Mesothelial cell of epicardium (in vitro differentiated cells): ENCODE measurements at places on chromosomes 5 and 9. TPM values are rescaled to one million over a fixed set of nuclear protein-coding genes. Genes with fewer than 3 reads are reported as not detected.
A peak's percentile ranks its signal among the peaks of the same experiment; 100 is the strongest.

Gene TLX3
- total RNA-seq: not detected in 3 replicates

Gene VLDLR
- 47.8 to 50.0 TPM (median 49.6 TPM) in 3 replicates for total RNA-seq

Gene EQTN
- 0.71 to 1.4 TPM (median 1.2 TPM) in 3 replicates for total RNA-seq

Gene PCDHB4
- 7.9 to 8.6 TPM (median 8.0 TPM) in 3 replicates for total RNA-seq

Gene FSTL4
- 9.7 to 14.3 TPM (median 11.5 TPM) in 3 replicates for total RNA-seq

DNA sequence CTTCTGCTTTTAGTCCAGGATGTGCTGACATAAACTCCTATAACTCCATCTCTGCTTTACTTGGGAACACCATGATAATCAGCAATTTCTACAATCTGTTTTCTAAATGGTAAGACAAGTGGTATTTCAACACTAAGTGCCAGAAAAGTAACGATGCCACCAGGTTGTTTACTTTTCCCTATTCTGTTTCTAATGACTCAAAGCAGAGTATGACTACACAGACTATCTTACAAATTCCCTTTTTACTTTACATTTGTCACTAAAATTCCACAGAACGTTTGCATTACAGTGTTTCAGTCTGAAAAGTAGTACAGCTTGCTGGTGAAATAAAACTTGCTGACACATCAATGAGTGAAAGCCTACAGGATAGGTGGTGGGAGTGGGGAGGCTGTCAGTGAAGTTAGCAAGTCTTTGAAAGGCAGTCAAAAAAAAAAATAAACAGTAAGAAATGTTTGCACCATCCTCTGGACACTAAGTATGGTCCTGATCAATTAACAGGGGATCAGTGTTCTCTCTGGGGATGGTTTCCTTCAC is 186.5 kb downstream of the LURAP1L start:
- no peak for DNase-seq

DNA sequence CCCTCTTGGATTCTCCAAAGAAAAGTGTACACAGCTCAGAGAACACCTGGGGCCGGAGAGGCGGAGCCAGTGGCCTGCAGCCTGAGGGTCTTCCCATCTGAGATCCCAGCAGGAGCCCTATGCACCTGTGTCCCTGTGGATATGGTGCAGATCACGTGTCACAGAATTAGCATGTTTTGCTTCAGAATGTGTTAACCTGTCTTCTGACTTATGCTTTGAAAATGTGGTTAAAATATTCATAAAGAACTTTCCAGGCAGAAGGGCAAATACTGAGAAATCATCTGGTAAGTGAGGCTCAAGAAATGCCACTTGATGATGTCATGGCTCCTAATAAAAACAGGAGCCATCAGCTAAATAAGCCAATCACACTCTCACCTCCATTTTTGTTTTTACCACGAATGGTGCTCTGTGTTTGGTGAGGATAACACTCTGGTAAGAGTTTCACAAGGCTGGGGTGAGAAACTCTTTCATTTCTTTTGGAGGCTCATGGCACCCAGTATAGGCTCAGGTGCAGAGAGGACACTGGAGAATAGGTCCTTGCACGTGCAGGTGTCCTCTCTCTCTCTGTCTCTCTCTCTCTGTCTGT is 279.8 kb downstream of the FSTL4 start:
- no peak for DNase-seq

DNA sequence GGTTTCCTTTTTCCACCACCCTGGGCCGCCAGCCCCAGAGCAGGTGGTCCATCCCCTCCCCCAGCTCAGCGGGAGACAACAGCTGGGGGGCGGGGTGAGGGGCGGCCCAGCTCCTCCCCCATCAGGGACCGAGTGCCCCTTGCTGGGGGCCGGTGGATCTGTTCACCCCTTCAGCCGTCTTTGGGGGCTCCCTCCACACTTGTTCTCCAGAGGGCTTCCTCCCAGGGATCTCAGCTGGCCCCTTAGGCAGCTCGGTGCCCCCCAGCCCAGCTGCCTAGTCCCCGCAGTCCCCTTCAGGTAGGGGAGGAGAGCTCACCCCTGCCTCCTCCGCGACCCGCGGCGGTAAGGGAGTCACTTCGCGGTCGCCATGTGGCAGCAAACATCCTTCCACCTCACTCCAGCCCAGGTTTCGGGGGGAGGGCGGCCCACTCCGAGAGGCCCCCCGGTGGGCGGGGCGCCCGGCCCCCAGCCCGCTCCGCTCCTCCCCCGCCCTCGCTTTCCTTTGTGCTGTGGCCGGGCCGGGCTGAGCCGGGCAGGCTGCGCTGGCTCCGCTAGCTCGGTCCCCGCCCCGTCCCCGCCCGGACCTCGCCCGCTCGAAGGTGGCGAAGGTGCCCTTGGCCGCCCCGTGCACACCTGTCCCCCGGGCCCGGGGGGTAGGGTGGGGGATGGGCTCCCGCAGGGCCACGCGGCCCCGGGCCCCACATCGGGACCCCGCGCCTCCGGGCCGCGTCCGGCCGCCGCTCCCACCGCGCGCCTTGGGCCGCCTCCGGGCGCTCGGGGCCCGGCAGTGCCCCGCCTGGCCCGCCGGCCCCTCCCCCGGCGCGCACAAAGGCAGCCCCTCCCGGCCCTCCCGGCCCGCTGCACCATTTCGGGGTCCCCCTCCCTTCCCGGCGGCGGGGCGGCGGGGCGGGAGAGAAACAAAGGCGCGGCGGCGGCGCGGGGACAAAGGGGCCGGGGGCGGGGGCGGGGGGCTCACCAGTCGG is 683 bp downstream of the DBN1 start:
- DNase-seq: no peak

DNA sequence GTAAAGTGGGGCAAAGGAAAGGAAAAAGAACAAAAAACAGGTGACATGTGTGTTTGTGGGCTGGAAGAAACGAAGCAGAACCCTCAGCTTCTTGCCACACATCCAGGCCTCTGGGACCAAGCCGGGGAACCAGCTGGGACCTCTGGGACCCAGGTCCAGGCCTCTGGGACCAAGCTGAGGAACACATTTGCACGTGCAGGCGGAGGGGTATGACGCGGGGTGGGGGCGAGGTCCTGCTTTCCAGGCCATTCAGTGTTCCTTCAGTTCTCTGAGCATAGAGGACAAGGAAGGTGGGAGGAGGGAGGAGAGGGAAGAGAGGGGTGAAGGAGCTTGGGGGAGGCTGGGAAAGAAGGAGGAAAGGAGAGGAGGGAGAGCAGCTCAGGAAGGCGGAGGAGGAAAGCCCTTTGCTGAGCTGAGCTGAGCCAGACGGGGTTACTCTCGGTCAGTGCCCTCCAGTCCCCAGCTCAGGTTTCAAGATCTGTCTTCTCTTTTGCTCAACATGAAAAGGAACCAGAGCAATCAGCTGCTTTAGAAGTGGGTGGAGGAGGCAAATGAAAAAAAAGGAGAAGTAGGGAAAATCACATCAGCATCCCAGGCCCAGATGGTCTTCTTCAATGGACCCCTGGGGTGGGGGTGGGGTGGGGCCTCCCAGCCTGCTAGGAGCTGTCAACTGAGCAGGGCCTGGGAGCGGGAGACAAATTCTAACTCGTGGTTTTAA is 59.1 kb downstream of the ABCA1 start:
- DNase-seq: peak; percentile 69

DNA sequence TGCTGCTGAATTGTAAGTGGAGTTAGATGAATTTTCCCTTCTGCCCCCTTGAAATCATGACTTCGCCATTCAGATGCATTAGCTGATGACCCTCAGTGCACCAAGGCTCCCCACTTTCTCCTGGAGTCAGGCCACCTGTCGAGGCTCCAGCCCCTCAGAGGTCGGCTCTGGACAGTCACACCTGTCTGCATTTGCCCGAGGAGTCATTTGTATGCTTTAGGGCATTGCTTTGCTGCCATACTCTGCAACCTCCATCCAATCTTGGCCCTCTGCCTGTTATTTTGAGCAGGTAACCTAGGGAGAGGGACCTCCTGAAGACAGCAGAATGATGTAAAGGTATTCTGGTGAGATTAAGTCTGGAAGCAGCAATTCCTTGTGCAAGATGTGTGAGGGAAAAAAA is 144.8 kb downstream of the MACROH2A1 start:
- DNase-seq: no peak

- no peak for DNase-seq
Observed at GRCh38 chr5:14415698-14416074, 165.9 kb upstream of the OTULINL start.

DNA sequence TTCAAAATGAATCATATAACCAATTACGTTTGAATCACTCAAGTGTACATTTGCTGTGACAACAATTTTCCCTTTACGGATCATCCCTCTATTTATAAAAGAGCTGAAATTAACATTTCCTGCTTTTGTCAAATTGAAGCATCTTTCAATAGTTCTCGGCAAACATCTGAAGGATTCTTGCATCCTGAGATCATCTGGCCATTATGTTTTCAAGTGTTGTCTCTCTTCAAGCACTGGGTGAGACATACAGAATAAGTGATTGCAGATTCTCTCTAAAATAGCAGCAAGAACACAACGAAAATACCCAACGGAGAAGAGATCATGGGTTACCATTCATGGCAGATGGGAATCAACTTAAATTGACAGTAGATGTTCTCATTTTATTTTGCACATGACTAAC is 283.4 kb upstream of the GRAMD2B start:
- no peak for DNase-seq

GRCh38 chr5:3424946-3425345 is 170.7 kb upstream of the IRX1 start:
- no peak for DNase-seq

DNA sequence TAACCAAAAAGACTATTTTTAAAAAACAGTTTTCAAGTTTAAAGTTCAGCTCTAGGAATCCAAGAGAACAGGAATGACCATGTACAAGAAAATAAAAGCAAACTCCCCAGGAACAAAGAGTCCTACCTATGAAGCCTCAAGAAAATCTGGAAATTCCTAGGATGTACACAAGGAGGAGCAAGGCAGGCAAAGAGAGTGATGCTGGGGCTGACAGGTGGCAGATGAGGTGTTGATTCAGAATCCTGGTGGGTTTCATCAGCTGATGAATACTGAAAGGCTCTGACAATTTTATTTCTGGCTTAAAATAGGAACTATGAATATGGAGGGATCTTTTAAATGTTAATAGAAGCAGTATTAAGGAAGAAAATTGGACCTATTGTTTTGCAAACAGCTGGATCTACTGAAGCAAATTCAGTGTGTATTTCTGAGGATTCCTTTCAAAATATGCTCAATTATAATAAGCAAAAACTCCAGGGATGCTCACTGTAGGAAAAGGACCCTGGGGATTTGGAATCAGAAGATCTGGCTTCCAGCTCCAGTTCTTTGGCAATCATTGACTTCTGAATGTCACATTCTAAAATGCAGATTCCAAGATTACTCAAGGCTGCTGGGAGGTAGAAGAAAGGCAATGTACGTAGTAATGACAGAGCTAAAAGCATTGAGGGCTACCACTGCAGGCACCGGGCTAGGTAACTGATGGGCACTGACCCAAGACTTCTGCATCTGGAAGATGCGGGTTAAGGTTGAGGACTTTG is 28.0 kb upstream of the SH3RF2 start:
- no peak for DNase-seq

DNA sequence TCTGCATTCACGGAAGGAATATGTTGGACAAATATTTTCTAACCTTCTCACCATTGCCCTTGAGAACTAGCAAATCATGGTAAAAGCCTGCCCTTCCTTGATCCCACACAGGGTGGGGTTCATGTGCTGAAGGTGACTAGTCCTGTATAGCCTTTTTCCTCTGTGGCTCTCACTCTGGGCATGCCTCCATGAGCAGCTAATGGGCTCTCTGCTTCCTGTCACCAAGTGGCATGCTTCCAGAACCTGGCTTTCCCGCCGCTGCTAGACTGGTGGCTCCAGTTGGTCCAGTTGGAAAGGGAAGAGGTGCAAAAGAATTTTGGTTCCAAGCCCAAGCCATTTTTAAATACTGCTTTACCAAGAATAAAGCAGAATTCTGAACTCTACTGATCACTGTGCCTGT is 35.5 kb downstream of the FBXO10 start:
- no peak for DNase-seq

DNA sequence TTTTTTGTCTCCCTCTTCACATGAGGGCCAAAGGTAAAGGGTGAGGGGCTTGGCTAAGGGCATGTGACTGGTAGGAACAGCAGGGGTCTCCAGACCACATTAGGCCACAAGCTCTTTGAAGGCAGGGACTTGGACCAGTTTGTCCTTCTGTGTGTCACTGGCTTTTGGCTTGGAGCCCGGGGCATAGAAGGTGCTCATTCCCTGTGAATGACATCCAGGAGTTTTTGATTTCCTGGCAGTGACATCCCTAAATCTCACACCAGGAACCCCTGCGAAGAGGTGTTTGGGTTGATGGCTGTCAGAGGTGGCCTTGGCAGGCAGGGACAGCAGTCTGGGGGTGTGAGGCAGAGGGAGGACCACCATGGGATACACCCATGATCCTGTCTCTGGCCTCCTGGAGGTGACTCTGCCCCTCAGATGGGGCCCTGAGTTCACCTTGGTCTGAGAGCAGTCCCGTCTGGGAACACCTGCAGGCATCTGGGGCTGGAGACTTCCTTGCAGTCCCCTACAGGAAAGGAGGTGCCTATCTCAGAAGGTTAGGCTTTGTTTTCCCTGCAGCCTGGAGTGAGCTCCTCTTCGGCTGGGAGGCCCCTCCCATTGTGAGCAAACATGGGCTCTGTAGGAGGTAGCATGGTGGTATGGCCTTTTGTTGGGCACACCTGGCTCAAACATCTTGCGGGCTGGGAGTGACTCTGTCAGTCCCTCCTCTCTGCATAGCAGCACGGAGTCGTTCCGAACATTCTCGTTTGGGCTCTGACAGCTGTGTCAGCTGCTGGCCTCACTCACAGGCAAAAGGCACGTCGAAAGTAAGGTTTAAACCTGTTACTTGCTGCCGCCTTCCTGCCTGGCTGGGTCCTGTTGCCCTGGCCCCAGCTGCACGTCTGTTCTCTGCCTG is 38.6 kb upstream of the PITX1 start:
- DNase-seq: no peak

- DNase-seq: no peak
Observed at GRCh38 chr5:42952578-42952974, 87.5 kb downstream of the ANXA2R start.

GRCh38 chr5:167993771-167994170 is 297.7 kb upstream of the WWC1 start:
- DNase-seq: no peak

GRCh38 chr9:116987721-116988485 is 300.8 kb downstream of the TRIM32 start:
- no peak for DNase-seq

DNA sequence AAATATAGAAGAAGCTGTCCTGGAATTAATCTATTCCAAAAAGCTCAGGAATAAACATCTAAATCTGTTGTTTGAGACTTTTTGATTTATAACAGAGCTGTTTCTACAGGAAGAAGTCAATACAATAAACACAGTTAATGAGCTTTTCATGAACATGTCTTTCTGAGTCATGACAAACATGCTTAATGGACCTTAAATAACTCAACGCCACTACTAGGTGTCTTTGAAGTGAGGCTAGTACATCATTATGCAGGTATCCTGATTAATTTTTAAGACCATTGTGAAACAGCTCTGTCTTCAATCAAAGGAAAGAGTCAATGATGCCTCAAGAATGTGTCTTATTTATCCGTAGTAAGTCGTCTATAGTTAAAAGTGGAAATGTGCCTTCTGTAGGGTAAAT is 131.6 kb downstream of the GABRB2 start:
- no peak for DNase-seq

- no peak for DNase-seq
Observed at GRCh38 chr9:121944711-121945191, 148.4 kb downstream of the TTLL11 start.

DNA sequence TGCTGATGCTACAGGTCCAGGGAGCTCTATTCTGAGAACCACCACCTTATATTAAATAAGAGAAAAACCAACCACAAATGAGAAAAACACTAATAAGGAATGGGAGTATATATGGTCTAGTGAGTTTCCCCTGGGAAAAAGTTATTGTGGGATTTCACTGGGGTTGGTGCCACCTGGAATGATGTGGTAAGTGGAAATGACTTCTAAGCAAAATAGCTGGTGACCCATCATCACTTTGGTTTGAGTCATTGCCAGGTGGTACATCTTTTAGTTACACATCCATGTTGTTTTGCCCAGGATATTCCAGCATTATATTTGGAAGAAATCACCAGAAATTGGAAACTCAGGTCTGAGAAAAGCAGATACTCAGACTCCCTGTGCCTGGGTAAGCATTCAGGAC is 437.3 kb downstream of the DTWD2 start:
- no peak for DNase-seq
